ENCODE measurements at places on chromosomes 12 and 14.
A peak's percentile ranks its signal among the peaks of the same experiment; 100 is the strongest.

GRCh38 chr12:130872179-130873096 is 572 bp downstream of the RAN start:
- peak; percentile 47 for DNase-seq

DNA sequence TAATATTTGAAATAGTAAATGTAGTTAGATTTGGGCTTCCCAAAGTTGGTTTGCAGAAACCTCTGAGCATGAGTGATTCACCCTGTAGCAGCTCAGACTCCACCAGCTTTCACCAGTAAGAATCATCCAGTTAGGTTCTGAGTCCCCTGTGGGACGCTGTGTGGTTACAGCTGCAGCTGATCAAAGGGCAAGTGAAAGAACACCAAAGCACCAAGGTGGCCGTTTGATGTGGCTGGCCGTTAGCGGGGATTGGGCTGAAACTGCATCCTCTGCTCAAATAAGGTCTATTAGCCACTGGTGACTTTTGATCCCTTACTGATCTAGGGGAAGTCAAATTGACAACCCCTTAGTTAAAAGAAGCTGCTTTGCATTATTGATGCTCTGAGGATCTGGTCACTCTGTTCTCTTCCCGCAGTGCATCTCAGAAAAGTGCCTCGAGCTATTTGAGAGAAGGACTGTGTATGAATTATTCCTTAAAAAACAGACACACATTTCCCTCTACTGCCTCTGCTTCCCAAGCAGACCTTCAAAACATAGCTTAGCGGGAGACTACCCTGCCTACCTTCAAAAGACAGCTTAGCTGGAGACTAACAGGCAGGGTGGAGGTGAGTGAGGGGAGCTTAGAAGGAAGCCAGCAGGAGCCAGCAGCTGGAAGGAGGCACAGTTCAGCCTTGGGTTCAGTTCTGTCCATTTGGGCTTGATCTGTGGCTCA is 3.7 kb downstream of the ABHD12B start:
- no peak for DNase-seq

DNA sequence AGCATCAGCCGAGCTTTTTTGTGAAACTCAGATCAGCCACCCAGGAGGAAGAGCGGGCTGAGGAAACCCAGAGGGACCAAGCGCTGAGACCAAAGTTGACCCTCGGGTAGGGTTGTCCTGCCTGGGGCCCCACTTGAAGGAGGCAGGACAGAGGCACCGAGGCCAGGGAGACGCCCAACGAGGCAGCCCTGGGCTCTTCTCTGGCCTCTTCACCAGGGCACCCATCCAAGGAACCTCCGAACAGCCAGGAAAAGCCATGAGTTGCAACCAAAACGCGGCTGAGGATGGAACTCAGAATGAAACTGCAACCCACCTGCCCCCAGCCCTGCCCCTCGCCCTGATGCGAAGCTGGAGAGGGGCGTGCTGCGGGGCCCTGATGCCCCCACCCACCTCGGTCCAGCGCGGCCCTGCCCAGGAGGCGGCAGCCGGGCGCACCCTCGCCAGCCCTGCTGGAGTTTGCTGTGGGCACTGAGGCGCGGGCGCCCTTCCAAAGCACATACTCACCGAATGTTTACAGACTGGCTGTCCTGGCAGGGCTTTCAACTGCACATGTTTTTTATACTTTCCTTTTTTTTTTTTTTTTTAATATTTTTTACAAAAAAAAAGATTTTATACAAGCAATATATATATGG is 41.9 kb downstream of the JDP2 start:
- no peak for DNase-seq

DNA sequence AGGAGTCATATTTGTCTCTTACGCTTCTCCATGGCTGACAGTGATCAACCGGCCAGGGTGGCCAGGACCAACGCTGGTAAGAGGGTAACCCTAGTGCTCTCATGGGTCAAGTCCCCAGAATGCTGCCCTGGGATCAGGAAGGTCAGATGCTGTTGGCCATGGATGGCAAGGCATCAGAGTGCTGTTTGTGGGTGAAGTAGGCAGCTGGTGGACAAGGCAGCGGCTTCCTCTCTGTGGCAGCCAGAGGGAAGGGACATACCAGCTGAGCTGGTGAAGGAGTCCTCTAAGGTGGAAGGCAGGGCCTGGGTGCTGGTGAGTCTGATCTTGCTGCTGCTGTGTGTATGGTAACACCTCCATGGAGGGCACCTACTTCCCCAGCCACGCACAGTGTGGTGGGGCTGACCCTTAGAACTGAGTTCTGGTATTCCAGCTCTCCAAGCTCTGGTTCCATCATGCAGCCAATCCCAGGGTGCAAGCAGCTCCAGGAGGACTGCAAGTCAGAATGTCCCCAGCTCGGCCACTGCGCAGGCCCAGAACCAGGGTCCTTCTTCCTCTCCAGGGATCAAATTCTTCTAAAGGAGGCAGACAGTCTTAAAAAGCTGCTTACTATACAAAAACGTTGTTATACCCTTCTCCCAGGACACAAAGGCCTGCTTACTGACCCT is 13.4 kb upstream of the SMOC1 start:
- DNase-seq: no peak

GRCh38 chr14:25349269-25349668 is 299.3 kb upstream of the STXBP6 start:
- no peak for DNase-seq

- no peak for DNase-seq
These were observed 210.6 kb downstream of the ADGRD1 start for GRCh38 chr12:131164096-131164872.

GRCh38 chr12:104827587-104827986 is 130.5 kb downstream of the SLC41A2 start:
- peak; percentile 9 for DNase-seq

Measured in hematopoietic multipotent progenitor cell treated with erythropoietin and hydrocortisone succinate and interleukin-3 and kit ligand, for 17 days (in vitro differentiated cells).